ENCODE measurements at places on chromosomes 4 and X.

- no peak for DNase-seq
Observed at GRCh38 chr4:98166025-98166730, 22.9 kb upstream of the STPG2 start.

DNA sequence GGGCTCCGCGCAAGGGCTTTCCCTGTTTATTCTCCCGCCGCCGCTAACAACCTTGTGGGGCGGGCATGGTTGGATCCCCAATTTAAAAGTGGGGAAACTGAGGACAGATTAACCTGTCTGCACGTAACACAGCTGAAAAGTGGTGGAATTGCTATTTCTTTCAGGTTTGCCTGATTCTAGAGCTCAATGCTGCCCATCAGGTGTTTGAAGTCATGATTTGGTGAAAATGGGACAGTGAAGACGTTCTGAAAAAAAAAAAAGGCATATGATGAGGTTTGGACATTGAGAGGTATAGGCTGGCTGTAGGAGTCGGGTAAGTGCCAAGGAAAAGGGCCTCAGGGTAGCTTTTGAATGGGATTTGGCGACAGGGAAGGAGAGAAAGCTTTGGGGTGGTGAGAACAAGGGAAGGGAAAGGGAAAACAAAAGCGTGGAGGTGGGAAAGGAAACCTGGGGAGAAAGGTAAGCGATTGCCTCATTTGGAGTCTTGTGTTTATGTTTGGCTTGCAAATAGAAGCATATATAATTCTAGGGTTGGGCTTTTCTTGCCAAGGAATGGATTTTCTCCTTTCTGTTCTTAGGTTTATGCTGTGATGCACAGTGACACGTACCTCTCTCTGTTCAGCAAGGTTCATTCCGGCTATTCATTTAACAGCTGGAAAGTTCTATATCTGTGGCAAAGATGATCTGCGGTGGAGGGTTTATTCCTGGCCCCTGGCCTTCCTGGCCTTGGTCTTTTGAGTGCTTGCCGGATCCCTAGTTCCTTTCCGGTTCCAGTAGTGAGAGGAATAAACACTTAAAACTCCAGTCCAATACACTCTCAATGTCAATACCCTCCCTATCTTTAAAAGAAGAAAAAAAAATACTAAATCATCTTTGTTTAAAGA lies 2.4 kb upstream of the STIM2 start:
- DNase-seq = no peak

GRCh38 chrX:47198026-47198686 lies 4.5 kb downstream of the UBA1 start:
- no peak for DNase-seq

DNA sequence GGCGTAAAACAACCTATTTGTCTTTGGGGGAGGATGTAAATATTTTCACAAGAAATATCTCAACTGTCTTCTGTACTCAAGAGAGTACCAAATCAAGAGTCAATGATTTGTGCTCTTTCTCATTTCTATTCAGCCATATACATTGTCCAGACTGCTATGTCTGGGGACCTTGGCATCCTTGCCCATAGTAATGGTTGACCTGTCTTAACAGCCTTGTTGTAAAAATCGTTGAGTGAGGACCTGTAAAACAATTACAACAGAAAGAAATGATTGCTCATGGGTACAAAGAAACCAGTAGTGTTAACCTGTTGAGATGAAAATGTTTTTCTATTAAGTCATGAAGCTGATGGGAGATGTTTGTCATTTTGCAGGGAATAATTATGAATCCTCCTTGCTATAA lies 56.6 kb downstream of the LNX1 start:
- DNase-seq = no peak

DNA sequence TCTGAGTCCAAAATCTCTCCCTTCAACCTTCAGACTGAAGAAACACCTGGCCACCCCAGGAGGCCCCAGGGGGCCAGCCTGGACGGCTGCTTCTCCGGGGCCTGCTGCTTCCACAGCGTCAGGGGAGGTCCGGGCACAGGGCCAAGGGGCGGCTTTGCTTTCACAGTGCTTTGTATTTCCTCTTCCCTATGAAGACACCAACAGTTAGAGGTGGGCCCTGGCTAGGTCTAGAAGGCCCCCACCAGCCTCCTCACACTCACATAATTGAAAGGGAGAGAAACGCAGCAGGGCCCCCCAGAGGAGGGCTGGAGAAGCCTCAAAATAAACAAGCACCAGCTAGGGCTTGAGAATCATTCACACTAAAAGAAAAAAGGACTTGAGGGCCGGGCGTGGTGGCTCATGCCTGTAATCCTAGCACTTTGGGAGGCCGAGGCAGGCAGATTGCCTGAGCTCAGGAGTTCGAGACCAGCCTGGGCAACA lies 17.8 kb downstream of the SCD5 start:
- DNase-seq = no peak

DNA sequence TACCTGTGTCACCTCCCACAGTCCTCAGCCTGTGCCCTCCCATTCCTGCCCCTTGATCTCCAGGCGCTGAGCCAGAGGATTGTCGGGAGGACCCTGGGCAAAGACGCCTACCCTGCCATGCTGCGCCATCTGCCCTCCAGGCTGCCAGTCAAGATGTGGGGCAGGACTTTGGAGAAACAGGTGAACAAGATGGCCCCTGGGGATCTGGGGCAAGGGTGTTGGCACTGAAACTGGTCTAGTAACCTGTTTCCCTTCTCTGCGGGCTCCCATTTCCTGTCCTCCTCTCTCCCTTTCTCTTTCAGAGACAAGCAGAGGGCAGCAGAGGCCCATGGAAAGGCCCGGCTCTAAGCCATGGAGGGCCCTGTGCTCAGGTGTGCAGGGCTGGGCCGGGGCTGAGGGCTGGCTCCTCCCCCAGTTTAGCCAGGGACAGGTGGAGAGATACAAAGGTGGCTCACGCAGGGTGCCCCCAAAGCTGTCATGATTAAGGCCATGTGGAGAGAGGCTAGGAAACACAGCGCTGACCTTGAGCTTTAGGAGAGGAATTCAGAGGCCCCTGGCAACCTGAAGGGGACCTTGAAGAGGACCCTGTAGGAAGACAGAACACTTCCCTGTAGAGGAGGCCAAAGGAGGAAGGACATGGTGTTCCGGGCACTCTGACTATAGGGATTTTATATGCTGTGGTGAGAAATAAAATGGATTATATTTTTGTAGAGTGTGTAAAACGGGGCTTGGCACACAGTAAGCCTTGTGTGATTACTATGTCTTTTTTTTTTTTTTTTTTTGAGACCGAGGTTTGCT lies at the start of gene GLOD5:
GLOD5 (plus strand) TSS at position 74 of the 798 bp plus-strand sequence; CDS start at position 118, 44 bp downstream.
- peak; percentile 58 for DNase-seq

DNA sequence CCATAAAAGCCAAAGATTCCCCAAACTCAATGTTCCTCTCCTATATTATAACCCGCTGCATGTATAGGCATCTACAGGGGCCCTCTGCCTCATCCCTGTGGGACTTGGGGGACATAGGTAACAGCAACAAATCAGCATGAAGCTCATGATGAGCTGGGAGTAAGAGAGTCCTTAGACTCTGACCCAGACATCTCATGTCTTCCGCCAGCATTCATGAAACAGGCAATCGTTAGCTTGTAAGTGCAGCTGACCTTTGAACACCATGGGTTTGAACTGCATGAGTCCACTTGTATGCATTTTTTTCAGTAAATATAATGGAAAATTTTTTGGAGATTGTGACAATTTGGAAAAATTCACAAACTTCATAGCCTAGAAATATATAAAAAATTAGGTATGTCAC lies 10.4 kb upstream of the SCOC start:
- no peak for DNase-seq

DNA sequence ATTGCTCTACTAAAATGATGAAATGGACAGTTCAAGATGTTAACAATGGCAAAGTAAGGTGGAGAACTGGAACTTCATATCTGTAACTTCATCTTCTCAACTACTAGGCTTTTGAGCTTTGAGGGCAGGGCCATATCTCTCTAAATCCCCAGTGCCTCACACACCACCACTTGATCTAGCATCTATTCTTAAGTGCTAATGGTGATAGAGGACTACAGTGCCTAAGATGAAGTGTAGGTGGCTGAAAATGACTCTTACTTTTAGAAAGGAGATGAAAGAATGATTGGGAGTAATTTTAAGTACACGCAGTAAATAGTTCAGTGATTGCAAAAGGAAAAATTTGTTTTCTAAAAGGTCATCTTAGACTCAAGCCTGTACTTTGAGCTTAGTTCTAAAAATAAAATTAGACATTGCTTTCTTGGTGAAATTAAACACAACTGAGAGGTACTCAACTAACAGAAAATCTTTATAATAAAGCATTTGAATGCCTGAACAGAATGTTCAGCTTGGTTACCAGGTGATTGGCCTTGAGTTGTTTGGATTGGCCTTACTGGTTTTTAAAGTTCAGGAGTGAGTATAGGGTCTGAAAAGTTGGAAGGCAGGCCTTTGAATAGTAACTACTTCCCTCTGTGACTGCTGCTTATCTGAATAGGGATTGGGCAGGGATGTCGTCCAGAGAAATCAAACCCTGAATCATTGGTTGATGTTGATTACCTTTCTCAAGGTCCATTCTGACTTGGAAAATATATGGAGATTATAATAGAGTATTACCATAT lies 45.4 kb downstream of the DIAPH2 start:
- DNase-seq = no peak

DNA sequence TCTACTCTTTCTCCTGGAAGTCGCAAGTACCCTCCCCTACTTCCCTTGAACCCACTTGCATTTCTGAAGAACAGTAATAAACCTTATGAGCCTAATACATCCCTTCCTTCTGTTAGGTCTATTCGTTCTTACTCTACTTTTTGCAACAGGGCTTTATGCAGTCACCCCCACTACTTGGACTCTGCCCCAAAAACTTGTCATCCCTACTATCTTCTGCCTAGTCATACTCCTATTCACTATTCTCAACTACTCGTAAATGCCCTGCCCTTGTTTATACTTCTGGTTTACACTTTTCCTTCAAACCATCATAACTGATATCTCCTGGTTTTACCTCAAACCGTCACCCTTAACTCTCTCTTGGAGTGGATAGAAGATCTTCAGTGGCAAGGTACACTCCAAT lies 55.2 kb upstream of the SLIT2 start:
- DNase-seq = no peak

GRCh38 chr4:74990276-74990875 lies 57.5 kb downstream of the PARM1 start:
- no peak for DNase-seq

DNA sequence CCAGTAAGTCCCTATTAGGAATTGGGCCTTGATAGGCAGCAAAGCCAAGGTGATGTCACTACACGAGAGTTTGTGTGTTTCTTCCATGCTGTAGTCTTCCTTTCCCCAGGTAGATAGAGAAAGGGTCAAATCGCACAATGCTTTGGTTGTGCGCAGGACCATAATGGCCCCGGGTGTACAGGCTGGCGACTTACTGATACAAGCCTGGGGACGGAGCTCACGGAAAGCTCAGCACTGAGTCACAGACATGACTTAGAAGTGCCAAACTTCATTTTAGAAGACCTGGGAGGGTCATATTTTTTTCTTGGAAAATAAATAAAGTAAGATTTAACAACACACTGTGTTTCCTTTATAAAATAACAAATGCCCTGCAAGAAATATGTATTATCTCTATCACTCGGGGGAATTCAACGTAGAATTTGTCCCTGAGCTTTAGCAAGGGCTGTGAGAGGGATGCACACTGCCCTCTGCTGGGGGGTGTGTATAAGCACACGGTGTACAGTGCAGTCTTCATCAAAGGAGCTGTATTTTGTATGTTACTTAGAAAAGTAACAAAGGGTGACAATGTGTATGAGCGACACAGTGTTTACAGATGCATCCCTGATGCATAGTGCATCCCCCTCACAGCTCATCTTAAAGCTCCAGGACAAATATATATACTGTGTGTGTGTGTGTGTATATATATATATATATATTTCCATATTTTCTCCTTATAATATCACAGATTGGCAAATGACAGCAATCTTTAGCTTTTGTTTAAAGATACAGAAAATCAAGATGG lies 254.5 kb upstream of the VEGFC start:
- DNase-seq = peak; percentile 73

DNA sequence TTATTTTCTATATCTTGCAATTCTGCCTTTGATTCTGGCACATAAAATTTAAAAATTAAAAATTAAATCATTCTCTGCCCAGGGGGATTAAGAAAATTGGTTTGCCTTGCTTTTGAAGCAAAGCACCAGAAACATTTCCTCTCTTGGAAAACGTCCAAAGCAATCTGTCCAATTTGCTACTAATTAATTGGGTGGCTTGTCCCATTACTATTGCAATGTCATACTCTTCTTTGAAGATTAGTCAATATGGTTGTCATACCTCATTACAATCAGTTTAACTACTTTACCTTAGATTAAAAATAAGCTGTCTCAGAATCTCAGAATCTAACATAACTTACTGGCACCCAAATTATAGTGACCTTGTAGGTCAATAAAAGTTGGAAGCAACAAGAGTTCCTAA lies 208.8 kb downstream of the TMA16 start:
- DNase-seq = no peak

DNA sequence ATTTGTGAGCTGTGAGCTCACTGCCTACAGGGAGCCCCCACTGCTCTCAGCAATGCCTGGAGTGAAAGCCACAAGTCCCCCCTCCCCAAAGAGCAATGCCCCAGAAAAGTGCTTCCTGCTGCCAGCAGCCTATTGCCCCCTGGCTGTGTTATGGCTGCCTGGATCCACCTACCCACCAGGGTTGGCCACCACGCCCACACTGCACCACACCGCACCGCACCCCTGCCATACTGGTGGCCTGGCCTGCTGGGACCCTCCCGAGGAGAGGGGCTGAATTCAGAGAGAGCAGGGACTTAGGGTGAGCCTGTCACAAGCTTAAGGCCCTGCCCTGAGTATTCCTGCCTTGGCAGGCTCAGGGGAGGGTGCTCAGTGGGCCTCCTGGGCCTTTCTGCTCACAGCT lies 4.3 kb downstream of the CFAP99 start:
- no peak for DNase-seq

DNA sequence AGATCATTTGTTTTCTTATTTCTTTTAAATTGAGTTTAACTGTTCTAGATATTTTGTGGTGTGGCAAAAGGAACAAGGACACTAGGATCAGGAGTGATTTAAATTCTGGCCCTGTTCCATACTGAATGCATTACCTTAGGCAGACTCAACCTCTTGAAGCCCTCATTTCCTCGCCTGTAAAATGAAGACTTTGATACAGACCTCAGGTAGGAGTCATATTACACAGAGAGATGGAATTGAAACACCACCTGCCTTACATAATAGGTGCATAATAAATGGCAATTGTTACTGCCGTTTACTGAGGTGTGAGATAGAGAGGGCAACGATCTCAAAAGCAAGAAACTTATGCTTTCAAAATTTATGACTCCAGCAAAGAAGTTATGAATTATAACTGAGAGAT lies 28.2 kb upstream of the RASSF6 start:
- DNase-seq = no peak

GRCh38 chrX:150762258-150763165 lies 69.3 kb downstream of the MTMR1 start:
- DNase-seq = no peak

DNA sequence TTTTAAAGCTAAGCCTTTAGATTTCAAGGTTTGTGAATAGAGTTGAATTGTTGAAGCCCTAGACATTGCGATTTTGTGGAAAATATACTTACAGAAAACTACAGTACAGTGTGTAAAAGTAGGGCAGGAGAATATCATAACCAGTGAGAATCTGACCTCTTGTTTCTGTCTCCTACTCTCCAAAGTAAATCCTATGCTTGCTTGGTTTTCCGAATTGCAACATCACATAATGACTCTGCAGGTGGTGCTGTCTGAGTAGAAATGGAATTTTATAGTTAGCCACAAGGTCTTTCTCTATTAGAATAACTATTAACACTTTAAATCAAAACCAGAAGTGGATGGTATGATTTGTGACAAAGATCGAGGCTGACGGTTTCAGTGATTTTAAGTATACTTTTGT lies 505.6 kb downstream of the RAPGEF2 start:
- no peak for DNase-seq

All from CD4-positive, CD25-positive, alpha-beta regulatory T cell (primary cell).